ENCODE measurements at places on chromosomes 6 and 20.

DNA sequence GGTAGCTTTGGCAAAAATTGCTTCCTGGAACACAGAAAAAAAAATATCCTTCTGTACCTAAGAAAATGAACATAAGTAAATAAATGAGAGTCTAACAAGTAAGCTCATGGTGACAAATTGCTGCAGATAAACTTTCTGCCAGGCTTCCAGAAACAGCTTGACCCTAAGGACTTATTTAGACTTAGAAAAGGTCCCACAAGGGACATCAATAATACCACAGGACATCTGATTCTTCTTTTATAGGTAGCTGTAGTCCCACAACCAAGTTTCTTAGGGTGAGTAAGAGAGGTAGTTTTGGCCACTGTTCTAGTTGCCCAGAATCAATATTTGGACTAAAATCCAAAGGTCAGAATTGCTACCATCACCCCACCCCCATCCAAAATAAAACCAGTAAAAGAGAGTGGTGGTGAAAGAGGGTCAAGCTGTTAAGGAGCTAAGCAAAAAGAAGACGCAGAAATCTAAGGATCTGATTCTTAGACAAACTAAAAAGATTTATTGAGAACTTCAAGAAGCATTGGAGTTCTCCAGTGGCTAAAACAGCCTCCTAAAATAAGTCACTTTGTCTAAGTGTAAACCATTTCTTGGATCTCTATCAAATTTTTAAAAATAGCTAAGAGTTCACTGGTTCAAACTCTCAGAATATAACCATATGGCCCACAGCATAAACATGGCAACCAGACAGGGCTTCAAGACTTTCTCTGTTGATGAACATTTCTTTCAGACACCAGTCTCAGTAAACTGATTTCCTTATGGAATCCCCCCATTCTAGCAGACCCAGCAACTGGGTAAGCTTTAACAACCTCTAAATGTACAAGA lies 180.6 kb downstream of the PTPRK start:
- no peak for DNase-seq

- DNase-seq, result no peak
Observed at GRCh38 chr20:37505263-37506151, 15.5 kb upstream of the NNAT start.

DNA sequence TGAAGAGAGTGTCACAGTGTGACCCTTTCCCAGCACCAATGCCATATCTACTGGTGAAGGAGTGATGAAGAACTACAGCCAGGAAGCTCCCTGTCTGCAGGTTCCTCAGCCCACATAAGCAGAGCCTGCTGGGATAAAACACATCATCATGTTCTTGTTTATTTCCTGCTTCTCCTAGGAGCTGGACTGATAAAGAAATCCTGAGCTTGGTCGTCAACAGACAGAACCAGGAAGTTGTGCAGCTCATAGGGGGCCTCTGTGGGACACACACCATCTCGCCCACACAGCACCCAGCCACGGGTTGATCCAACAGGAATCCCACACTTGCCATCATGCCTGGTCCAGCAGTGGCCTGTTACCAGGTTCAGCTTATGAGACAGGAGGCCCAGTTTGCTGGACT lies 2.8 kb upstream of the CSTL1 start:
- DNase-seq, result no peak

DNA sequence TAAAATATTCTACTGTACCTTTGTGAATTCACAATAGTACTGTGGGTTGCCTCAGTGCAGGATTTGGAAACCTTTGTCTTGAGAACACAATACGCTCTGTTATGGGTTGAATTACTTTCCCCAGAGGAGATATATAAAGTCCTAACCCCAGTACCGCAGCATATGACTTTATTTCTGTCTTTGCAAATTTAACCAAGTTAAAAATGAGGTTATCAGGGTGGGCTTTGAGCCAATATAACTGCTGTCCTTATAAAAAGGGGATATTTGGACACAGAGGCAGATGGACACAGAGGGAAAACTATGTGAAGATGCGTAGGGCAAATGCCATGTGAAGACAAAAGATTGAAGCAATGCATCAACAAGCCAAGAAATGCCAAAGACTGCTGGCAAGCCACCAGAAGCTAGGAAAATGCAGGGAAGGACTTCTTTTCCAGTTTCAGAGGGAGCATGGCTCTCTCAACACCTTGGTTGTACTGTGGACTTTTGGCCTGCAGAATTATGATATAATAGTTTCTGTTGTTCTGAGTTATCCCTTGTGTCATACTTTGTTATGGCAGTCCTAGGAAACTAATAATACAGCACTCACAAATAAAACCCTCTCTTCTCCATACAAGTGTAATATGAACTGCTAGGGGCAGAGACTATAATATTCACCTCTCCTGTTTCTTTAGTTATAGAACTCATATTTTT lies 292.6 kb upstream of the SPTLC3 start:
- DNase-seq, result no peak

GRCh38 chr6:160088069-160088783 lies 33.4 kb upstream of the SLC22A1 start:
- DNase-seq, result peak; percentile 73

- DNase-seq, result no peak
Observed at GRCh38 chr6:152748843-152749242, 1.8 kb upstream of the VIP start.

GRCh38 chr20:42678895-42679294 lies 510.8 kb downstream of the PTPRT start:
- DNase-seq, result no peak

- DNase-seq, result no peak
Observed at GRCh38 chr6:100726666-100727065, 154.5 kb downstream of the ASCC3 start.

DNA sequence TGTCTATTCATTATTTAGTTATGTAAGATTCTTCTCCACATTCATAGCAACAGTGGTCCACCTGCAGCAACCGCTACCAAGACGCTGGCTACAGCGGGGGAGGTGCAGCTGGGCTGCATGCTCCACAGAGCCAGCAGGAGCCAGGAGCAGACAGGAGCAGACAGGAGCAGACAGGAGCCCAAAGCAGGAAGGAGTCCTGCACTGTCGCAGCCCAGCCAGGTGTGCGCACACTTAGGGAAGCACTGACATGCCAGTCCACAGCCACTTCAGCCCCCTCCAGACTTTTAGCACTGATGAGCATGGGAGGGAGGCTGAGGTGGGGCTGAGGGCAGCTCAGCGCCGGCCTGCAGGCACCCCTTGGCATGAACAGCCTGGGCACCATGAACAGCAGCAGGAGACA lies 19.6 kb downstream of the KIF16B start:
- no peak for DNase-seq

GRCh38 chr20:42067596-42067995 lies 449.4 kb upstream of the CHD6 start:
- DNase-seq, result no peak

DNA sequence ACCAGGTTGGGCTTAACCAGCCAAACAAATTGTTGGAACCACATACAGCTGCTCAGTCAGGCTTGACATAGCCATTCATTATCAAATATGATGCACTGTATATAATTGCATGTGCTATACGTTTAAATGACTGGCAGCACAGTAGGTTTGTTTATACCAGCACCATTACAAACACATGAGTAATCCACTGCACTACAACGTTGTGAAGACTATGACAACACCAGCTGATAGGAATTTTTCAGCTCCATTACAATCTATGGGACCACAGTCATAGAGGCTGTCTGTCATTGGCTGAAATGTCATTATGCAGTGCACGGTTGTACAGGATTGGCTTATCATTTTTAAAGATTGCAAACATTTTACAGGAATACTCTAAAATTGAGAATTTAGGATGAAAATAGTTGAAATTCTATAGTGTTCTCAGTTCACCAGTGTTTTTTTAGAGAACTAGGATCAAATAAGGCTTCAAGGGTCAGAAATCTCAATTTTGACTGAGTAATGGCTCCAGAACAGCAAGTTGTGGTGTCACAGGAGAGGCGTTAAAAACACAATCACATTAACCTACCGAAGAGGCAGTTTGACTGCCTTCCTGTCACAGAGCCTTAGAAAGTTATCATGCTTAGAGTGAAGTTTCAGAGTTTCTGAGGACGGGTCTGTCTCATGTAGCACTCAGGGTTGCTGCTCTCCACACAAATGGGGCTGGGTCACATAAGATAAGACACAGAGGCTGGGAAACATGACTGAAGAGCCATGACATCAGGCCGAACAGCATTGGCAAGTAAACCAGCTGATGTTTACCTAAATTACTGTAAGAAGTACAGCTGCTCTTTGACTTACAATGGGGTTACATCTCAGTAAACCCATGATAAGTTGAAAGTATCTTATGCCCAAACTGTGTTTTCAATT lies 60.7 kb upstream of the SMLR1 start:
- no peak for DNase-seq

DNA sequence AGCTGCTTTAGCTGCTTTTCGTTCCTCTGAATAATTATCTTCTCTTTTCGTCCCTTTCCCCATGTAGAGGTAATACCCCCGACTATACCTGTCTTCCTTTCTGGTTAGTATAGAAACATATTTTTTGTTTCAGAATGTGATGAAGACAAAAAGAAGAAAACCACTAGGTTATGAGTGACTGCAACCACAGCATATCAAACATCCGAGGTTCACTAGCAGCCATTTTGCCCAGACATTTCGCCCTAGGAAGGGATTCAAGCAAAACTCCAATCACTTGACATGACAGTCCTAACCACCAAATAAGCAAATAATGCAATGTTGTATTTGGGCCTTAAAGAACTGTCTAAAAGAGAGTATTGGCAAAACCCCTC lies 9.4 kb downstream of the SNX5 start:
- DNase-seq, result no peak

- no peak for DNase-seq
Observed at GRCh38 chr20:32385541-32385940, 27.4 kb downstream of the ASXL1 start.

GRCh38 chr20:8425802-8426201 lies 293.7 kb downstream of the PLCB1 start:
- no peak for DNase-seq

DNA sequence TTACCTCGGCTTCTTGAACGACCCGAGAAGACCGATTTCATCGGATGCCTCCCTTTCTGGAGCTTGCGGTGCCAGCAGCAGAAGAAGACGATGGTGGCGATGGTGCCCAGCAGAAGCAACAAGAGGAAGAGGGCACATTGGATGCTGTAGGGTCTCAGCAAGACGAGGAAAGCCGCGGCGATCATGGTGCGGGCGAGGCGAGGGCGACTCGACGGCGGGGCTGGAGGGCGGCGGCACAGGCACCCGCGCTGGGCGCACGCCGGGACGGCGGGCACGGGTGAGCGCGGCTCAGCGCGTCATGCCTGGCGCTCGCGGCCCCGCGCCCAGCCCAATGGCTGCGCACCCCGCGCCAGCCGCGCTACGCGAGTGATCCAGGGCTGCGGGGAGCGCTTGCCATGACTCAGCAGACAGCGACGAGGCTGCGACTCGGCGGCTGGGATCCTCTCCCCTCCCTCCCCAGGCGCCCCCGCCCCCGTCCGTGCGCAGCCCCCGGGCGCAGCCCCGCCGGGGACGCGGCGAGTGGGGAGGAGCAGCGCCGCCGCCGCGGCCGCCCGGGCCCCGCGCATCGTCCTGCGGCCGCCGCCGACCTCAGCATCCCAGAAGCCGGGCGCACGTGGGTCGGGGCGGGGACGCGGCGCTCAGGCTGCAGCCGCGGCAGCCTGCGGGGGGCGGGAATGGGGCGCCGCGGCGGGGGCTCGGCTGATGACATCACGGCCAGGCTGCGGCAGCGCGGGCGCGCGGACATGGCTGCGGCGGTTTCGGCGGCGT lies at the start of gene BEND6:
Gene BEND6 (plus strand): TSS at position 705 of the 768 bp plus-strand sequence. CDS start 26,704 bp downstream, outside the sequence.
- DNase-seq, result peak; percentile 69

DNA sequence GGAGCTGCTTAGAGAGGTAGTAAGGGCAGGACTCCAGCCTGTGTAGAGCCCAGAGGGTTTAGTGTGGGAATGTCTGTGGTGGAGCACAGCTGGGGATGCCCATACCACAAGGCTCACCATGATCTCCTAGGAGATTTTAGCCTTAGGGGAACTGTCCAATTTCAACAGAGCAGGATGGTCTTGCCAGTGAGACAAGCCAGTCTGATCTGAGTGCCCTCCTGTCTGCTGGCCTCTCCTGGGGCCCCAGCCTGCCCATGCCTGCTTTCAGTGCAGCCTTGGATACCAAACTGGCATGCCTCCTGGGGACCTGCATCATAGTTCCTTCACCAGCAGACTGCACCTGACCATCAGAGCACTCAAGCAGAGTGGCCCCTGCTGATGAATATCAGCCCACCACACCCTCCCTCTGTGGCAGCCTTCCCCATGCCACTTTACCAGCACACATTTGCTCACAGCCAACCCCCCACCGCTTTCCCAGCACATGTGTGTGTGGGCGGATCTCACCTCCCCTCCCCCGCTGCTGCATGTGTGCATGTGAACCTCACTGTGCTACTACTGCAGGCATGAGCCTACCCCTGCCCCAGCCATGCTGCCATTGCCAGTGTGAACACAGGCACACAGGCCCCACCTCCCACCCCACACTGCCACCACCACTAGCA lies 7.9 kb upstream of the TREM1 start:
- DNase-seq, result no peak

DNA sequence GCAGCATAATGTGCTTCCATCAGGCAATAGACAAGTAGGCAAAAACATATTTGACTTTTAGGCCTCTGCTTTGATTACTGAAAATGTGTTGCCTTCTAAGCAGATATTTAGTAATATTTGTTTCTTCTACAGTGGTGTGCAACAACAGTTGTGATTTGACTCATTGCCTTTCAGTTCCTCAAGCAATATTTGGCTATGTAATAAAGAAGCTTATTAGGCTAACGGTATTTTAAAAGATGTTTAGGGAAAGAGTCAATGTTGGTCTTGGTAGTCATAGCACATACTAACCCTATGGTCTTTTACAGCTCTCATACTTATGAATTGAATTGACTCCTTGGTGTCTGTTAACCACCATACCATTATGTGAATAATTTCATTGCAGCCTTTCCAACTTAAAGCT lies 124.1 kb downstream of the GRIK2 start:
- DNase-seq, result no peak
